ENCODE measurements at places on chromosomes 7 and 10. TPM values are rescaled to one million over a fixed set of nuclear protein-coding genes. Genes with fewer than 3 reads are reported as not detected.

The PNLIPRP1 gene
- total RNA-seq = 4,534 TPM

The EBF3 gene
- 2.3 TPM for total RNA-seq

The AQP1 gene
- 197 TPM for total RNA-seq

The OPALIN gene
- not detected for total RNA-seq

The ARL5B gene
- 8.6 TPM for total RNA-seq

The CPVL gene
- 17.9 TPM for total RNA-seq

The THNSL1 gene
- 4.9 TPM for total RNA-seq

The TUBAL3 gene
- not detected for total RNA-seq

The MBL2 gene
- total RNA-seq = not detected

The PPP1R17 gene
- not detected for total RNA-seq

The WDR86 gene
- total RNA-seq = 3.9 TPM

The GRID2IP gene
- total RNA-seq = 1.0 TPM

The TAS2R4 gene
- total RNA-seq = 1.3 TPM
